Stimulated activated CD4-positive, alpha-beta T cell treated with anti-CD3 and anti-CD28 coated beads, Interleukin-1b, Interleukin-23, amount 100 ng/mL, for 1 hour (primary cell): ENCODE measurements at places on chromosomes 5 and 9.

DNA sequence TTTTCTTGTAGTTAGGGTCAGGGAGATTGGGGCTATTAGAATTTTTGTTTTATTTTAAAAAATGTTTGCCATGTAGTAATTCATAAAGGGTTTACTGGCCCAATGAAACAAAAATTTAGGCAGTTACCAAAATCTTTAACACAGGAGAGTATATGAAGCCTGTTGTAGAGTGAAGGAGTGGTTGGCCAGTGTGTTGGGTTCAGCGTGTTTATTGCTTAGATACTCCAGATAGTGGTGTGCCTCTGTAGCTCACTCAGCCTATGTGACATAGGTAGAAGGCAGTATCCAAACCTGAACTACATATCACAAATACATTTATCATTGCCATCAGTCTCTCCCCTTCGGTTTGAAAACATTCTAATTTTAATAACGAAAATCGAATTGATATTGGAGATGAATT, 1.2 kb downstream of the TEK start:
- DNase-seq = no peak

DNA sequence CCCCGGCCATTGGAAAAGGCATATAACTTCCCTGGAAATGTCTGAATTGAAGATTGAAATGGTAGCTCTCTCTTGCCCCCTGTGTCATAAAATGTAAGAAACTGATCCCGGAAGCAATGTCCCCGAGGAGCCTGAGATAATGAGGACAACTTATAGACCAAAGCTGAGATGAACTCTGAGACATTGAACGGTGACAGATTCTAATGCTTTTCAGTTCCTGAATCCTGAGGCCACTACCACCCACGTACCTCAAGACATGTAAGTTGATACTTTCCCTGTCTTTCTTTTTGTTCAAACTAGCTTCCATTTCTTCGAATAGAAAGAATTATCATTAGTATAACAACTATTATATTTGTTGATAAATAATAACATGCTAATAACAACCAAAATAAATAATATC, 51.0 kb downstream of the KIF4B start:
- no peak for DNase-seq

GRCh38 chr9:13728917-13729811, 449.7 kb upstream of the MPDZ start:
- no peak for DNase-seq

GRCh38 chr5:125176005-125176390, 429.6 kb upstream of the ZNF608 start:
- DNase-seq = no peak

DNA sequence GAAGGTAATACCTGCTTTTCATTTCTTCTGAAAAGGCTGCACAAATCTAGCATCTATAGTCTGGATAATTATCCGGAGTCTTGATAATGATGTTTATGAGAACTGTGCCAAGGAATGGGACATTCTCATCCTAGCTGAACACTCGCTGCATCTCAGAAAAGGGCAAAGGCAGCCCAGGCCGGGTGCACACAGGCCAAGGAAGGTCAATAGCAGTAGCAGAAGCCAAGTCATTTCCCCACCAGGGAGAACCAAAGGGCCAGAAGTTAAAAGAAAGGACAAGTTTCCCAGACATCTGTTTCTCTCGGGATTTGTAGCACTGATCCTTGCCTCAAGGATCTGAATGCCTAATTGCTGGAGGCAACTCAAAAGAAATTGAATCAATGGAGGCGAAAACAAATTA, 66.1 kb upstream of the ANKRD55 start:
- no peak for DNase-seq

DNA sequence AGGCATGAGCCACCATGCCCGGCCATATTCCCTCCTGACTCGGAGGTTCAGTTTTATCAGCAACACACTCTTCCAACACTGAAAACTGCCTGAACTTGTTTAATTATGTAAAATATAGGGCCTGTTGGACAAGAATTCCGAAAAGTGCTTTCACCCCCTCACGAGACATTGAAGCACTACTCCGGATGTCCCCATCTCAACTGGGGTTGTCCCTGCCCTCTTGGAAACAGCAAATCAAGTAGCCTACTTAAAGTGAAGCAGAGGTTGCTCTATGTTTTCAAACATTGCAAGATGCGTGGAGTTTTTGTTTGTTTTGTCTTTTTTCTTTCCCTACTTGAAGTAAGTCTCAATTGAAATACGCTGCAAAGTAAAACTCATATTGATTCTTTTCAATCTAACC, 7.6 kb downstream of the PTGER4 start:
- no peak for DNase-seq

GRCh38 chr9:95488954-95489353, 27.8 kb downstream of the PTCH1 start:
- DNase-seq = no peak

DNA sequence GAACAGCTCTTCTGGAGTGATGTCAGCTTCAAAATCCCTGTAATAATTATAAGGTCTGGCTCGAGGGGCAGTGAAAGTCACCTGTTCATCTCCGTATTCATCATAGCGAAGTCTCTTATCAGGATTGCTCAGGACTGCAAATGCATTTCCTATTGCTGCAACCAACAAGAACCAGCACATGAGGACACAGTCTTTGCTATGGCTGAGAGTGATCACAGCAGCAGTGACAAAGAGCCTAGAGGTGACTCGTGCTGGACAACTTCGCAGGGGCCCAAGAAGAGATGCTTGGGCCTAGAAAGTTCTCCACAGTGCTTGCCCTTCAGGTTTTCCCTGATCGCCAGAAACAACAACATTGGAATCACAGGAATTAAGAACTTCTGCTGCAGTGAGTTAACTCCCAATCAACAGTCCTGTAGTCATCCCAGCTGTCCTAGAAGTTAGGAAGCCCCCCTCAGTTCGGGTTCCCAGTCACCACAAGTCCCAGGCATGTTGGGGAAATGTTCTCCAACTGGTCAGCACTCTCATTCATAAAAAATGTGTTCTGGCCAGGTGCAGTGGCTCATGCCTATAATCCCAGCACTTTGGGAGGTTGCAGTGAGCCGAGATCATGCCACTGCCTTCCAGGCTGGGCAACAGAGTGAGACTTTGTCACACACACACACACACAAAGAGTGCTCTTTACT, 13.0 kb downstream of the DNAJC18 start:
- DNase-seq = no peak

GRCh38 chr9:113436728-113437515, 26.4 kb downstream of the C9orf43 start:
- no peak for DNase-seq

GRCh38 chr9:117448066-117448465, 33.2 kb upstream of the ASTN2 start:
- DNase-seq = no peak

GRCh38 chr9:80320480-80320879, 748.7 kb downstream of the TLE4 start:
- DNase-seq = no peak

DNA sequence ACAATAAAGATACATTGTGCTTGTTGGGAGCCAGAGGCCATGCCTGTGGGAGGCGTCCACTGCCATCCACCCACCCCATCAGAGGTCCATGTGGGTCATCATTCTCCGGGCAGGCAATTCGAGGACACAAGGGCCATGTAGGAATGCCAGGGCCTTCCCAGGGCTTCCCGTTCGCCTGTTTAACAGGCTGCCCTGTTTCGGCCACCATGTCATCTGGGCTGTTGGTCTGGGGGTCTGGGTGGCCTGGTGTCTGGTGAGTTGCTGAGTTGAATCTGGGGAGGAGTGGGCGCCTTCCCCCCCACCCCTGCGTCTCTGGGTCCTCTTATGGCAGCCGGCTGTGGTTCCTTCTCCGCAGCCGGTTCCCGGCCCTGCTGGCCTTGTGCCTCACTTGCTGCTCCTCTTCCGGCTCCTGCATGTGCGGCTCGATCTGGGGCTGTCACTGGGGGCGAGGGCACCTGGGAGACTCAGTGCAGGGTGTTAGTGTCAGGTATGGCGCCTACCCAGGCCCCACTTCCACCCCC, 117.4 kb downstream of the WNK2 start:
- DNase-seq = no peak

DNA sequence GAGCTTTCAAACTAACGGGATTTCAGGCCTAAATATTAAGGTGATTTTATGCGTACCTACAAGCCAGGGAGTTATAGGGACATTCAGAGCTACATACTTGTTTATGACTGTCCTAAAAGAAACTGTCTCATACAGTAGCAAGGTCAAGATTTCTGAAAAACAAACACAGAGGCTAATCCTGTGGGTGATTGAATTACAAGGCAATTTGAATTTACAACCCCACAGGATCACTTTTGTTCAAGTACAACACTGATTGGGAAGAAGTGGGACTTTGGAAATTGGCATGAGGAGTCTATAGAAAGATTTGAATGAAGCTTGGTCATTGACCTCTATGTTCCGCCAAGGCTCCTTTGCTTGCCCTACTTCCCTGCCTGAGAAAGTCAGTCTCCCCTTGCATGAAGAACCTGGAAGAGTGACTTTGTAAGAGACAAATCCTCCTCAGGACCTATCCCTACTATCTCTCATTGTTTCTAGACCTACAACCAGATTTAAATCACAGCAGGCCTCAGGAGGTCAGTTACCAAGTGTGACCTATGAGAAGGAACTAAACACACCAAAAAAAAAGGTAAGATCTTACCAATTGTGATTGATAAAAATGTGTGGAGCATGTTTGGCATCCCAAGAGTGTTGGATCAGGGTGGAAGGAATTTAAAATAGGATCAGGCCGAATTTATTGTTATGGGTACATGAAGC, 38.4 kb upstream of the CDC42SE2 start:
- no peak for DNase-seq

GRCh38 chr9:70618784-70619183, 204.3 kb upstream of the KLF9 start:
- DNase-seq = no peak

DNA sequence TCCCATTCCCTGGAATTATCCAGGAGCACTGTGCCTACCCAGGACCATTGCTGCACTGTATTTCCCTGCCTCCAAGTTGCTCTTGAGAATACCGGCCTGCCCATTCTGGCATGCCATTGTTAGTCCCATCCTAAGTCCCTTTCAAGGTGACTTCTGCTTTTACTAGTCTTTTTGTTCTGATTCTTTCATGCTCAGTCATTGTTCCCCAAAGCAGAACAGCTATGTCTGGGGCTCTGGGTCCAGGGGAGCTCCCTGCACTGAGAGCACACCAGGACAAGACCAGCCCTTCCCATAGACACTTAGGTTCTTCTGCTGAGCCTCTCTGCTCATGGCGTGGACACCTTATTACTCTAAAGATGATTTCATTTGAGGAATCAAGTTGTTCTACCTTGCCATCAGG, 388.9 kb upstream of the KLF4 start:
- DNase-seq = no peak

DNA sequence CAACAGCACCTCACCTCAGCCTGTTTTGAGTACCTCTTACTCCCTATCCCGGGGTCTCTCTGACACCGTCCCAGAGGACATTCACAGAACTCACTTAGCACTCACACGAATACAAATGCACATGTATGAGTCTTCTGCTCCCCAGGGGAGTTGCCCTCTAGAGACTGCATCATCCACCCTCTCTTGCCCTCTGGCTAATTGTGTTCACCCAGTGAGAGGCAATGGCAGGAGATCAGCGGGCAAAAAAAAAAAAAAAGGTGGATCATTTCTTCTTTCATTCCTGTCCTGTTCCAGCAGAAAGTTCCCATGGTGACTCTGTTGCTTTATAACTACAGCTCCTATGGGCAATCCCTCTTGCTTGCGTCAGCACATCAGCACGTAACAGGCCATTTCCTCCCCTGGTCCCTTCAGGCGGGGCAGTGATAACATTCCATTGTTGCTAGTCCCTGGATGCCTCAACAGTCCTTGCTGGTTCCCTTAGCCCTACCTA, 23.5 kb upstream of the SNX2 start:
- DNase-seq = no peak

DNA sequence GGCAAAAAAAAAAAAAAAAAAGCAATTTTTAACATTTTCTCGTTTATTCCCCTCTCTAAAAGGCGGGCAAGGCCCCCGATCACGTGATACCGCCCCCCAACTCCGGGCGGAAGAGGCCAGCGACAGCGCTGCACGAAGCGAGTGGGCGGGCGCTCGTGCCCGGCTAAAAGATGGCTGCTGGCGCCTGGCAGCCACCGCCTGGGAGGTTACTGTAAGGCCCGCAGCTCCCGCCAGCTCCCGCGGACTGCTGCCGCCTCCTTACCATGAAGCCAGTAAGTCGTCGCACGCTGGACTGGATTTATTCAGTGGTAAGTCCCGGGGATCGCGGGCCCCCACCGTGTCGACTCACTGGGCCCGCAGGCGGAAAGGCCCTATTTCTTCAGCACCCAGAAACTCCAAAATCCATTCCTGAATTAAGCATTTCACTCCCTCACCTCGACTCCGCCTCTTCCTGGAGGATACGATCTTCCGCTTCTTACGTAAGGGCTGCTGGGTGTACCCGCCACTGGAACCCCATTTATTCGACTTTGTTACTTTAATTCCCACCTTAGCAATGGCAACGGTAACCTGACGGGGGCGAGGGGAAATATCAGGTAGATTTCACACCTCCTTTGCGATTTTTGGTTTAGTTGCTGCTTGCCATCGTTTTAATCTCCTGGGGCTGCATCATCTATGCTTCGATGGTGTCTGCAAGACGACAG, at the start of the genes SMIM27 and TOPORS:
Gene SMIM27 (plus strand): TSS at position 156 of the 701 bp plus-strand sequence. CDS start 108 bp downstream, at position 264.
Gene TOPORS (minus strand): TSS at position 415 of the 701 bp plus-strand sequence. CDS start 150 bp downstream, at position 265.
- peak; percentile 82 for DNase-seq

DNA sequence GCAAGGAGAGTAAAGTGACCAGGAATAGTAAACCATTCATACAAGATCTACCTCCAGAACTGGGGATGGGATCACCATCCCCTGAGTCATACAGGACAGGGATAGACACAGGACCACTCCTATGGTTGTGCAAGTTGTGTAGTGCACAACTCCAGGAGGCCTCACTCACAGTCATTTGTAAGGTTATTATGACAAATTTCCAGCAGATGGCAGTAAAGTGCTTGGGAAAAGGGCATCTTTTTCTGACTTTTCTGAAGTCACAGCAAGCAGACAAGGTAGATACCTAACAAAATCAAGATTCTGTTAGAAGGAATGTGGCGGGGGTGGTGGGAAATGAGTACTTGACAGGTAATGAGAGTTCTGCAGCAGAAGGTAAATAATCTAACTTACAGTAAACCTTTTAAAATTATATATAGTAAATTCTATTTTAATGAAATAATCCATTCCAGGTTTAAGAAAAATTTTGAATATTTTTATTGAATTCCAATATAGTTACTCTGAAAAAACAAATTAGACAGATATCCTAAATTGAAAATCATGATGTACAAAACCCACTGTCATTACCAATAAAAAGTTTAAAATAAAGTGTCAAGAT, 16.7 kb upstream of the KIF27 start:
- no peak for DNase-seq

- no peak for DNase-seq
These were observed 5.9 kb downstream of the SURF4 start for GRCh38 chr9:133369933-133370332.

GRCh38 chr5:27220752-27221151, 182.4 kb upstream of the CDH9 start:
- DNase-seq = no peak

GRCh38 chr5:82375488-82376244, 97.5 kb upstream of the RPS23 start:
- DNase-seq = no peak

- DNase-seq = no peak
These were observed 225.7 kb downstream of the FRMD3 start for GRCh38 chr9:83312537-83312936.

DNA sequence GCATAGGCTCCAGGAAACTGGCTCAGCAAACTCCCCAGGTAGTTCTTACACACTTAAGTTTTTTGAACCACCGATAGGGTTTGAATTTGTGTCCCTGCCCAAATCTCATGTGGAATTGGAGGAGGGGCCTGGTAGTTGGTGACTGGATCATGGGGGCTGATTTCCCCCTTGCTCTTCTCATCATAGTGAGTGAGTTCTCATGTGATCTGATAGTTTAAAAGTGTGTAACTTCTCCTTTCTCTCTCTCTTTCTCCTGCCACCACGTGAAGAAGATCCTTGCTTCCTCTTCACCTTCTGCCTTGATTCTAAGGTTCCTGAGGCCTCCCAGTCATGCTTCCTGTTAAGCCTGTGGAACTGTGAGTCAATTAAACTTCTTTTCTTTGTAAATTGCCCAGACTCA, 22.4 kb upstream of the HACD4 start:
- DNase-seq = no peak
